Hematopoietic multipotent progenitor cell treated with erythropoietin and hydrocortisone succinate and interleukin-3 and kit ligand, for 8 days (in vitro differentiated cells): ENCODE measurements at places on chromosomes 11 and 22.

DNA sequence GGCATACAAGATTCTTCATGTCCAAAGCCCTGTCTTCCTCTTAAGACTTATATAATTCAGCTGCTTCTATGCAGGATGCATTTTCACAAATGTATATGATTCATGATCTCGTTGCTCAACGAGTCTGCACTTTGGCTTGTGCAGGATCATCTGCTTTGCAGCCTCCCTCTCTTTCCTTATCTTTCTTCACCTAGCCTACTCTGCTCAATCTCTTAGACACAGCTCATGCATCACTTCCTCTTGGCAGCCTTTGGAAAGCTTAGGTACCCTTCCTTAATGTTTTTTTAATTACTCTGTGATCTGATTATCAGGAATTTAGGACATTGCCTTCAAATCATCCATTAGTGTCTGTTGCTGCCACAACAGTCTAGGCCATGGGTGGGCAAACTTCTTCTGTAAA lies 673.8 kb downstream of the NELL1 start:
- DNase-seq: peak; percentile 1

DNA sequence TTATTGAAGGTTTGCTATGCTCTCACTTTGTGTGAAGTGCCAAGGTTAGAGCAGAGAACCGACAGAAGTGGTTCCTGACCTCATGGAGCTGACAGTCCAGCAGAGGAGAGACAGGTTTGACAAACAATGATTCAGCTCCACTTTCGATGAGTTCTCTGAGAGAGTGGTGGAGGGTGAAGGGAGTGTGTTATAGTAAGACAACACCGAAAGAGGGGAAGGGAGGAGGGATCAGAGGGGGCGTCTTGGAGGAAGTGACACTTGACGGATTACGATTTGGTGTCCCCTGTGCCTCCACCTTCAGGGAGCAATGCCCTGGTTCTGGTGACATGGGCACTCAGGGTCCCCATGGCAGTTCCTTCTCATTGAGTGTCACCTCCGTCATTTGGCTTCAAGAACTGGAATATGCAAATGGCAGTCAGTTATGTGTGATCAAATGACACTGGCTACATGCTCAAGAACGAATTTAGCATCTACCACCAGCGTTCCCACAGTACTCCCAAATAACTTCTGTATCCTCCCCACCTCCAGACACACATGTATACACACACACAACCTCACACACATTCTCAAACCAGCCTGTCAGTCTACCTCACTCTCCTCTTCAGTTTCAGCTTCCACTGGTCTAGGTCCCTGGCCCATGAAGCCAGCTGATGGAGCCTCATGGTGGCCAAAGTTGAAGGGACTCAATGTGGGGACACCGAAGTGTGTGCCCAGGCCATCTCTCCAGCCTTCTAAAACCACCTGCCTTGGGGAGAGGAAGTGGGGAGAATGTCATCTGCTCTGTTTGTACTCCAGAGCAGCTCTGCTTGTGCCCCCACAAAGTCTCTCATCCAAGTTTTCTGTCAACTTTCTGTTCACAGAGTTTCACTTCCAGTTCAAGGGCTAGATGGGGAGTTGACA lies 31.4 kb upstream of the NUP160 start:
- DNase-seq: no peak

DNA sequence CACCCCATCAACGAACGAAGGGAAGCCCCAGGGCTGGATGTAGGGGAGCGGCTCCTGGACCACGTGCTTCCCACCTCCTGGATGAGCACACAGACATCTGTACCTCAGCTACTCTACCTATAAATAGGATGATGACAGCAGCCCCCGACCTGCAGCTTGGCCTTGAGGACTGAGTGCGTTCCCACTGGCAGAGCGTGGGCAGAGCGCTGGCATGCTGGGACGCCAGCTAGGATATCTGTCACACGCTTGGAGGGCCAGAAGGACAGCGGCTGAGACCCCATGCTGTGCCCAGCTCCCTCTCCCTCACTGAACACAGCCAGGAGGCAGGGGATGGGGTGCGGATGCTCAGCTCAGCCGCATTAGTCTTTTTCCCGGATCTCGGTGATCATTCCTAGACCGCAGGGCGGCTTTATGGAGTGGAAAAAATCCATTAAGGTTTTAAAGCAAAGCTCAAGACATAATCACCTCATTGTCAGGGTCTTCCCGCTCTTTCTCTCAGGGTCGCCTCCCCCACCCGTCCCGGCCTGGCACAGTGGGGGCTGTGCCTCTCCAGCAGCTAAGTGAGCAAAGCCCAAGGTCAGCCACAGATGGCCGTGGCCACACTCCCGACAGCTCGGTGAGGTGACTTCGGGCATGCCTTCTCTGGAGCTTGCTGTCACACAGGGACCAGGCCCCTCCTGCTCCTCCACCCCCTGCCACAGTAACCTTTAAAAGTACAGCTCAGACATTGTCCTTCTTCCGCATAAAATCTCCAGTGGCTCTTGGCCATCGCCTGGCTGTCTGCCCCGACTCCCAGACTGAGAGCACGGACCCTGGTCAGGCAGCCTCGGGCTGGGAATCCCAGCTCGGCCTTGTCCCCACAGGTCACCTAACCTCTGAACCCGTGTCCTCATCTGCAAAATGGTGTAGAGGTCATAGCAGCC lies 69.6 kb upstream of the SHISAL1 start:
- DNase-seq: no peak

- DNase-seq: no peak
Observed at GRCh38 chr22:40477683-40478337, 107.4 kb downstream of the SGSM3 start.

- no peak for DNase-seq
Observed at GRCh38 chr11:84260862-84261261, 974.7 kb upstream of the CCDC90B start.

- DNase-seq: no peak
Observed at GRCh38 chr11:88098289-88098688, 77.0 kb downstream of the RAB38 start.

DNA sequence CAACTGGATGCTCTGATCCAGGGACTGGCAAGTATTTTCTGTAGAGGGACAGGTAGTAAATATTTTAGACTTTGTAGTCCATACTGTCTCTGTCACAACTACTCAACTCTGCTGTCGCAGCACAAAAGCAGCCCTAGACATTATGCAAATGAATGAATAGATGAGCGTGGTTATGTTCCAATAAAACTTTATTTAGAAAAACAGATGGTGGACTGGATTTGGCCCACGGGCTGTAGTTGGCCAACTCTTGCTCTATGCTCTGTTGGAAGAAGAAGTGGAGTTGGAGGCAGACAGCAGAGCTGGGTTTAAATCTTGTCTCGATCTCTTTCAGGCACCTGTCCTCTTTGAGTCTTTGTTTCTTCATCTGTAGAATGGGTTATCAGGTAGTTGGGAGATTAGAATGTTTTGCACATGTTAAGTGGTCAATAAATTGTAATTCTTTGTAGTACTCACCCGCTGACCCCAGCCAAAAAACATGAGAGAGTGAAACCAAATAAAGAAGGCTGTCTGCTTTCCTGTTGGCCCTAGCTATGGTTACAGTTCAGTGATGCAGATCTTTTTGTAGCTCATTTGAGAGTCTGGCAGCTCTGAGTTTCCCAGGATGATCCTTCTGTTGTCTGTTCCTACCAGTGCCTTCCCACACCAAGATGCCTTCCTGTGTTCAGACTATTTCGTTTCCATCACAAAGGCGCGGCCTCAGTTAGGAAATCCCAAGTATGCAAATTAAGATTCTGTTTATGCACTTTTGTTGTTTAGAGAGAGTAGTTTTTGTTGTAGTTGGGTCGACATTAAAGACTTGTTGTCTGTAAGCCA lies 198.1 kb upstream of the SEZ6L start:
- DNase-seq: no peak

DNA sequence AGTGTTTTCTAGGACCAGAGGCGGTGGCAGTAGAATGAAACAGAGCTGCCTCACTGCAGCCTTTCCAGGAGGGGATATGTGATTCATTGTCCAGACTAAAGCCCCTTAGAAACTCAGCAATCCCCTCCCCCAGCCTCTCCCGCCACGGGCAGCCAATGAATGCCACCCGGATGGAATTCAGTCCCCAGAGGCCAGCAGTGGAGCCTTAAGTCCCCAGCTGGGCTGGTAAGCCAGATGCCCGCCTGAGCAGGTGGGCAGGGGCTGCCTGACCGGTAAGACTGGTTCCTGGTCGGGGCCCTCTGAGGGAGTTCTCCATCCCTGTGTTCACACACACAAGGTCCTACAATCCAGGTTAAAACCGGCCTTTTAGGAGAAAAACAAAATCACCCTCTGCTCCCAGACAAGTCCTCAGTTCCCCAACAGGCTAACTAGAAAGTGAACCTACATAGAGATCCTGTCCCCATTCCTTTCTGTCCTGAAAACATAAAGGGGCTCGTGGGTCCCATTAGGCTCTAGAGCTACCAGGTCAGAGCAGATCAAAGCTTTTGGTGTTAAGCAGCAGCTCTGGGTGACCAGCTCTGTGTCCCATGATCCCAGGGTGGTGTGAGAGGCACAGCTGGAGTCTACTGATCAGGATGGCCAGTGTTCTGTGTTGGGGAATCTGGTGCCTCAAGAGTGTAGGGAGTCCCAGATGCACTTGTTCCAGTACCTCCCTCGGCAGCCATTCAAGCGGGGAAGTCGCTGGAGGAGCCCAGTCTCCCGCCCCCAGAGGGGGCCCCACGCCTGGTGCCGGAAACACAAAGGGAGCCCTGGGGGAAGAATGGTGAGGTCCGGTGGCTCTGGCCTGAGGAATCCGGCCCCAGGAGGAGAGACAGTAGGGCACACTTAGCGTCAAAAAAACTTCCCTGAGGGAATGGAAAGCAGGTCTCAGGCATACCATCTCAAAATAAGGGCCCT lies 2.6 kb downstream of the PATZ1 start:
- peak; percentile 48 for DNase-seq

- no peak for DNase-seq
Observed at GRCh38 chr11:44826922-44827643, 100.3 kb downstream of the TSPAN18 start.

GRCh38 chr22:29126670-29127395 lies 54.0 kb downstream of the KREMEN1 start:
- peak; percentile 82 for DNase-seq

- no peak for DNase-seq
Observed at GRCh38 chr11:47328449-47329390, 23.8 kb downstream of the MYBPC3 start.

DNA sequence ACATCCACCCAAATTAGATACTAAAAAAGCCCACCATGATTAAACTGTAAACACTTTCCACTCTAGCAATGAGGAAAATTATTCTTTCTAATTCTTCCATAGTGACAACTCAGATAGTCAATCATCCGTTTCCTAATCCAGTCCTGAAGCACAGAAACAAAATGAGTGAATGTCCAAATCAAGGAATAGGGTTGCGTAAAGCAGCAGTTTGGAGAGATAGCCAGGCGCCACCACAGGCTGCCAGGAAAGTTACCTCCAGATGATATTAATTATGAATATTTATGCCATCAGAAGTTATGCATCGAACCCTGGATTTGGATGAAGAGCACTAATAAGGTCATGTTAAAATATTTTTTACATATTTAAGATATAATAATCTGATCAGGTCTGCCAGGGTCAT lies 63.2 kb downstream of the ETS1 start:
- DNase-seq: no peak

DNA sequence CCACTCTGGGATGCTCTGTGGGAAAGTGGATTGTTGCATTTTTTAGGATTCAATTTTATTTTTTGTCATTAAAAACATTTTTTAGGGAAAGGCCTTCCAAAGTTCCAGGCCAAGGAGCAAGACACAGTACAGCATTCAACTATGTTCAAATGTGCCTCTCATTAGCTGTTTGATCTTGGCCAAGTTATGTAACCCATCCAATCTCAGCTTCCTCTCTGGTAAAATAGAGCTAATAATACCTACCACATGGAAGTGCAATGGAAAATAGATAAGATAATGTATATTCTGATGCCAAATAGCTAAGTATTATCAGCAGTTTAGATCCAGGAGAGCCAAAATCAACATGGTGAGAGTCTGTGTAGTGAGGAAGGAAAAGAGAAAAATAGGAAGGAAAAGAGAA lies 220.3 kb upstream of the SESN3 start:
- DNase-seq: no peak

- peak; percentile 51 for DNase-seq
Observed at GRCh38 chr11:128728767-128729587, 35.1 kb downstream of the FLI1 start.

DNA sequence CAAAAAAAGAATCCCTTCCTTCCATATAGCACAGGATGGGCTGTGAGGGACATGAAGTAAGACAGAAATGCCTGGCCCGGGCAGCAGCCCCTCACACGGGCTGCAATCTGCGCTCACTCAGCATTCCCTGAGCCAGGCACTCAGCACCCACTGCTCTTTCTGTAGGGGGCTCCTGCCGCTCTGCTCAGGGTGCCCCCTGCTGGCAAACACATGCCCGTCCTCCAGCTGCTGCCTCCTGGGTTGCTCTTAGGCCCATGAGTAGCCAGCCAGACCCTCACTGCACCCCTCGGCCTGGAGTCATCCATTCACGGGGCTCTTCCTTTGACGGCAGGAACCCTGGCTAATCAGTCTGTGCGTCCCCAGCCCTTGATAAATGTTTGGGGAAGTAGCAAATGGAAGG lies 6.9 kb downstream of the MCAT start:
- peak; percentile 52 for DNase-seq
